ENCODE measurements at places on chromosomes 16 and 17. TPM values are rescaled to one million over a fixed set of nuclear protein-coding genes. Genes with fewer than 3 reads are reported as not detected.

Gene CCL4
- 0.36 TPM for total RNA-seq

Gene CCL4L2
- total RNA-seq = not detected

Gene SLC38A8
- not detected for total RNA-seq

Gene ITGAD
- total RNA-seq = not detected

Gene CEP112
- 10.6 TPM for total RNA-seq

Gene TCAP
- total RNA-seq = 0.29 TPM

Gene OR1A1
- total RNA-seq = not detected

Gene NOXO1
- under 0.01 TPM for total RNA-seq

Gene CCDC200
- not detected for total RNA-seq

Gene CASKIN1
- total RNA-seq = not detected

Gene OR3A2
- not detected for total RNA-seq

Gene TAT
- under 0.01 TPM for total RNA-seq

Gene KRTAP4-6
- not detected for total RNA-seq

Gene TSPAN10
- total RNA-seq = 11.5 TPM

Gene EFCAB5
- 0.29 TPM for total RNA-seq

Gene ADCY9
- 29.3 TPM for total RNA-seq

Gene HOXB4
- total RNA-seq = 0.29 TPM

Gene COASY
- total RNA-seq = 13.0 TPM

Gene SLC4A1
- total RNA-seq = not detected

Gene MAFG
- total RNA-seq = 27.1 TPM

Gene FBXO39
- total RNA-seq = 0.59 TPM

Gene NDEL1
- 69.8 TPM for total RNA-seq

Gene KRTAP4-1
- not detected for total RNA-seq

Gene OR3A3
- total RNA-seq = not detected

Gene ADAP2
- total RNA-seq = 0.72 TPM

Gene OR4D1
- not detected for total RNA-seq

Gene SLFN14
- total RNA-seq = under 0.01 TPM

Gene NOG
- total RNA-seq = 1.2 TPM

Gene ABCC11
- total RNA-seq = under 0.01 TPM

Gene FOXL1
- total RNA-seq = 3.2 TPM

Gene IGFALS
- not detected for total RNA-seq

Gene MIS12
- total RNA-seq = 10.6 TPM

Gene PRSS33
- total RNA-seq = not detected

Gene CMTM3
- total RNA-seq = 24.6 TPM

Gene ABCA8
- 36.2 TPM for total RNA-seq

Gene SOST
- not detected for total RNA-seq

Gene C17orf78
- total RNA-seq = not detected

Gene PRR11
- 418 TPM for total RNA-seq

Gene DOC2A
- total RNA-seq = not detected

Gene C17orf113
- 0.29 TPM for total RNA-seq

Gene CCL7
- total RNA-seq = 0.36 TPM

Gene LCMT1
- 35.5 TPM for total RNA-seq

Gene ZPBP2
- total RNA-seq = not detected

Gene C1QTNF8
- total RNA-seq = not detected

Gene SHISA9
- total RNA-seq = under 0.01 TPM

Gene RPL26
- total RNA-seq = 2,089 TPM

Gene KCNJ18
- total RNA-seq = not detected

Gene PRAC1
- 0.88 TPM for total RNA-seq

Gene PRAC2
- total RNA-seq = not detected

Gene PDILT
- total RNA-seq = not detected

Gene ACE
- 17.7 TPM for total RNA-seq

Gene ALOXE3
- total RNA-seq = not detected

Data from osteoblast (primary cell).